Aortic smooth muscle cell (primary cell): ENCODE measurements at places on chromosomes 12 and 14. TPM values are rescaled to one million over a fixed set of nuclear protein-coding genes. Genes with fewer than 3 reads are reported as not detected.

CCDC38 gene
- under 0.01 TPM in 2 replicates for total RNA-seq

C12orf56 gene
- 0.99 and 2.2 TPM in 2 replicates for total RNA-seq

CGRRF1 gene
- total RNA-seq = 10.4 TPM in 2 replicates

TAS2R42 gene
- total RNA-seq = not detected in 2 replicates

LTB4R gene
- 0.75 and 1.1 TPM in 2 replicates for total RNA-seq

HOMEZ gene
- total RNA-seq = 2.4 and 4.1 TPM in 2 replicates
